Activated T-cell treated with anti-CD3 and anti-CD28 coated beads for 1 hour (primary cell): ENCODE measurements at places on chromosomes 3 and 15.

- no peak for DNase-seq
Measured at GRCh38 chr3:46184469-46184868, 23.6 kb downstream of the CCR1 start.

DNA sequence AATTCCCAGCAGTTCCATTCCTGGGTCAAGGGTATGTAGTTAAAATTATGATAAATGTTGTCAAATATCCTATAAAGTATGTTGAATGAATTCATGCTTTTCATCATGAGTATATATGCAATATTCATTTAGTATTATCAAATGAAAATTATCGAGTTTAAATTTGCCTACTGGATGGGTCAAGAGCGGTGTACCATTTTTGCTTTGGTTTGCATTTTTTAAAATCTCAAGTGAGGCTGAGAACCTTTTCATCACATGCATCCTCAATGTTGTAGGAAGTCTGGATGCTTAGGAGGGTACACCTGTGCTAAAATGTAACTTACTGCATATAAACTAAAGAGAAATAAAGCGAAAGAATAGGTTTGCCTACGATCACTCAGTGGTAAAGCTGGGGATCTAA lies 95.5 kb upstream of the MYO5C start:
- DNase-seq: no peak

- no peak for DNase-seq
Measured at GRCh38 chr3:1087066-1087560, 5.7 kb upstream of the CNTN6 start.

DNA sequence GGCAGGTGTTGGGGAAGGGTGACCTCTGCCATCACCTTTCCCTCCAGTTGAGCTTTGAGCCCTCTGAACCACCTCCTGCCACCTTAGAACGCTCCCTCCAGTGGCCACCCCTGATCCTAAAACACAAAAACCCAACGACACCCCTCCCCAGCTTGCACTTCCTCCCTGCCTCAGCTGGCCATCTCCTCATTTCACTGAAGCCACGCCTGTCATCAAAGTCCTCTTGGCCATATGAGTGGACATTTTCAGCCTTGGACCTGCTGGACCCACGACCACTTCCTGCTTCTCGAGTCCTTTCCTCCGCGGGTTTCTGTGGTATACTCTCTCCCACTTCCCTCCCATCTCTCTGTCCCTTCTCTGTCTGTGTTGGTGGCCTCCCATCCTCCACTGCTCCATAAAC lies 48.5 kb upstream of the NR2C2 start:
- no peak for DNase-seq

GRCh38 chr15:59360896-59361295 lies 11.8 kb downstream of the MYO1E start:
- DNase-seq: no peak

- DNase-seq: peak; percentile 44
Measured at GRCh38 chr3:128316481-128316891, 150.2 kb downstream of the DNAJB8 start.
